Frontal cortex (tissue), 4 donors: ENCODE measurements at places on chromosomes 7 and 10.

- no peak for DNase-seq
Measured at GRCh38 chr7:76232698-76233097, 31.0 kb downstream of the SRRM3 start.

GRCh38 chr7:463362-463781 is 56.3 kb downstream of the PDGFA start:
- DNase-seq: no peak

GRCh38 chr7:120993553-120994191 is 5.2 kb downstream of the CPED1 start:
- DNase-seq: no peak

- no peak for DNase-seq
Measured at GRCh38 chr7:149870274-149870673, 3.5 kb upstream of the ATP6V0E2 start.

DNA sequence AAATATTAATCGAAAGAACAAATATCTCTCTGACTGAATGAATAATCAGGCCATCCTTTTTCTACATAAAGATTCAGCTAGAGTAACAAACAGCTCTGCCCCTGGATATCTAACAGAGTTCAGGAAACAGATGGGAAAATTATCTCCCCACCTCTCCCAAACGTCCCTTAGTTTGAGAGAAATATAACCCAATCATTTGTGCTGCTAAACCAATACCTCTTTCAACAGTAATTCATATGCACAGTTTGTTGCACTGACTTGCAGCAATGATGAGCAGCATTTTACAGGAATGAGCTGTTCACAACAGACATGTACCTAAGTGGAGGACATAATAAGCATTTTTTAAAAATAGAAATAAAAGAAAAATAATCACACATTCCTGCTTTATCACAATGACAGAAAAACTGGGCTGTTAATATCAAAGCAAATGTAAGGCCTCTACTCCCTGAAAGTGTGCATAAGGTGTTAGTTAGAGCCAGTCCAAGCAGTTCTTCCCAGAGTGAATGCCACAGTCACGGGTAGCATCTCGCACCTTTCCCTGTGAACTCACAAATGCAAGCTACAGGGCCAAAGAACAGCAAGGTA is 2.3 kb downstream of the CREB3L2 start:
- DNase-seq: no peak

- no peak for DNase-seq
Measured at GRCh38 chr7:23469961-23470250, 385 bp downstream of the IGF2BP3 start.
